ENCODE measurements at places on chromosomes 6 and 20.

- DNase-seq, result no peak
These were observed 181.1 kb downstream of the RPS12 start for GRCh38 chr6:132995432-132995831.

DNA sequence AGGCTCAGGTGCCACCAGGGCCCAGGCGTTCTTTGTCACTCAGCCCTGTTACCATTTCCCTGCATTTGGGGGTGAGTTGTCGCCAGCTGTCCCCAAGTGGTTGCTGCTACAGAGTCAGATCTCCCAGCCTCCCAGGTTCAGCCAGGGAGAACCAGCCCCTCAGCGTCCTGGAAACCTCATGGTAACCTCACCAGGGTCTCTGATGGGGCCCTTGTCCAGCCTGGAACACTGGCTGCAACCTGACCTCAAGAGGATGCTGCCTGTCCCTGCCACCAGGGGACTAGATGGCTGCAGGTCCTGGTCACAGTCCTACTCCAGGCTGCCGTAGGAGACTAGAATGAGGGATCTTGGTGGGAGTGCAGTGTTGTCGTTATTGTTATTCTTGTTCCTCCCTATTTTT lies 228.3 kb upstream of the PDE10A start:
- peak; percentile 58 for DNase-seq

DNA sequence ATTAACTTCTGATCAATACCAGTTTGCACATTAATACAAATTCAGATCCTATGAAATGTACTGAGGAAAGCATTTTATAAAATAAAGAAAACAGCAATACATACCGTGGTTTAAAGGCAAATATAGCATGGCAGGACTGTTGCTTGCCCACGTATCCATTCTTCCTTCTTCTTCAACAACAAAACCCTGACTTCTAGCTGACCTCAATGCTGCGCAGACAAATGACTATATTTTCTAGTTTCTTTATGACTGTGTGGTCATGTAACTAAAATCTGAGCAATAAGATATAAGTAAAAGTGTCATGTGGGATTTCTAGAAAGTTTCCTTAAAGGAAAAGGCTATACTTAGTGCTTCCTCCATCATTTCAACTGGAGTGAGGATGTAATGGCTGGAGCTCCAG lies 85.0 kb downstream of the CDC40 start:
- DNase-seq, result no peak

- DNase-seq, result no peak
These were observed 99.5 kb downstream of the KCNQ5 start for GRCh38 chr6:72721346-72721745.

GRCh38 chr20:18748987-18749386 lies 64.6 kb upstream of the SCP2D1 start:
- no peak for DNase-seq

- no peak for DNase-seq
These were observed 22.8 kb downstream of the ECT2L start for GRCh38 chr6:138818496-138819194.

DNA sequence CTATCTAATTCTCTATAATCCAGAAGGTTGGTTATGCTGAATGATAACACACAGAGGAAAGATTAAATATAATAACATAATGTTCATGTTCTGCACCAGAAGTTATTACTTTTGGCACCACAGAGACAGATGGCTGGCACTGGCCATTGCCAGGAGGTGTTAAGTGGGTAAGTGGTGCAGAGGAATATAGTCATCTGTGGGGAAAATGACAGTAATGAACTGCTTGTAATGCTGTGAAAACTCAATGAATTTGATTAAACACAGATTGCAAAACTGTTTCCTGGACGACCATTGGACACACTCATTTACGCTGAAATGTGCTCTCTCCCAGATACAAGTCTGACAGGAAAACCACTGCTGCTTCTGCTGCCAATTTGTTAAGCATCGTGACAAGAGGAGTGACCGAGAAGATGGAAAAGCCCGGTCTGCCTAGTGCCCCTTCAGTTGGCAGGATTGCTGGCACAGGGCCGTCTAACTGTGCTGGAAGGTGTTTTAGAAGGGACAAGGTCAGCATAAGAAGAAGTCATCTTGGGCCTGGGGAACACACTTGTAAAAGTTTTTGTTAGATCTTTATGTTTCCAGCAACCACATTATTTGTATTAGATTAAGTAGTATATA lies 567.4 kb downstream of the CBLN4 start:
- DNase-seq, result no peak

GRCh38 chr6:85443349-85444117 lies 6.3 kb upstream of the NT5E start:
- no peak for DNase-seq

DNA sequence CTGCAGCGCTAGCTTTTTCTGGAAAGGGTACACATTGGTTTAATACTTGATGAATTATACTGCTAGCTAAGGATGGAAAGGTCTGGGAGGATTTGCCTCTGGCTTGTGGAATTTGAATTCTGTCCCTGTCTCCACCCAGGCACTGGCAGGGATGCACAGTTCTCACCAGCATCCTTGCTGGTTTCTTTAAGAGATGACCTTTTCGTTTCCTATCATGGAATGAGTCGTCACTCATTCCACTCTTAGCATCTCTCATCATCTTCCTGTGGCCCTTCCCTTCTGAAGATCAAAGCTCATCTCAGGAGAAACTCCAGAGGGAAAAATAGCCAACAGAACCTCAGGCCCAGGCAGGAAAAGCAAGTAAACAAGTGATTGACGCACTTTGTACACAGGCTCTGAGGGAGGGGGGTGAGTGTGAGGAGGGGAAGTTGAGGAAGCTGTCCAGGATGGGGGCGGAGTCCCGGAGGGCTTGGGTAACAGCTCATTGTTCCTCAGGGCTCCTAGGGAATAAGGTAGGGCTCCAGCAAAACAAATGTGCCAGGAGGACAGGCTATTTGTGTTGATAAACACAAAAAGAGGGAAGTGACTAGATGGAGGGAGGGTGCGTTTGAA lies 25.7 kb upstream of the SAYSD1 start:
- DNase-seq, result no peak

GRCh38 chr20:51338692-51339440 lies 203.7 kb downstream of the NFATC2 start:
- DNase-seq, result no peak

- DNase-seq, result no peak
These were observed 112.3 kb downstream of the PFDN4 start for GRCh38 chr20:54320148-54320607.

GRCh38 chr6:3227363-3228045 lies at the start of gene TUBB2B:
TSS of gene TUBB2B (minus strand) at chr6:3227653. CDS start at chr6:3227543, 110 bp downstream.
- no peak for DNase-seq

DNA sequence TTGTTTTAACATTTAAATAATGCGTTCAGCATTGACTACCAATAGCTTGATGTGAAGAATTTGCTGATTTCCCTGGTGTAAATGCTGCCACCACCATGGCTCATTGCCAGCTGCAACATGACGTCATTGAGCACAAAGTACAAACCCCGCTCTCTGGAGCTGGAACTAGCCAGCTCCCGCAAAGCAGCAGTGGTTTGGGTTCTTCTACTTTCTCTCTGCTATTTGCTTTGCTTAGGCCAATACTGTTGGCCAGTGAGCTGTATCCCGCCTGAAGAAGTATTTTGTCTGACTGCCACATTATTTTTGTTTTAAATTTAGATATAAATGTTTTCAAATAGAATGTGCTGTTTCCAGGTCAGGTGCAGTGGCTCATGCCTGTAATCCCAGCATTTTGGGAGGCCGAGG lies 47.4 kb upstream of the KIF13A start:
- DNase-seq, result no peak

- no peak for DNase-seq
These were observed 56.0 kb upstream of the TAB2 start for GRCh38 chr6:149261364-149262040.

GRCh38 chr6:159023893-159024292 lies 20.9 kb downstream of the TAGAP start:
- DNase-seq, result no peak

GRCh38 chr6:144248003-144248402 lies 37.1 kb upstream of the UTRN start:
- no peak for DNase-seq

DNA sequence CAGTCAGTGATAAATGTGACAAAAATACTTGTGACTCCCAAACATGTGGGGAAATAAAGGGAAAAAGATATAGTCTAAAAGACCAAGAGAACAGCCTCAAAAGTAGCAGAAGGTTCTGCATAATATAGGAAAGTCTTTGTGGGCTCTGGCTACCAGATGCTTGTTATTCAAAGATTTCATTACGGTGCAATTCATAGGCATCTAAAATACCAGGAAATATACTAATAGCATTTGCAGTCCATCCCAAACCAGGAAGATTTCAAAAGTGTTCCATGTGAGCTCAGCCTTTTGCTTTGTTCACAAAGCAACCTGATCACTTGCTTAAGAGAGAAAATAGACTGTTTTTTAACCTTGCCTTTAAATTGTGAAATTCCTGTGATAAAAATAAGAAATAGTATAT lies 506.7 kb upstream of the MARCKS start:
- DNase-seq, result no peak

DNA sequence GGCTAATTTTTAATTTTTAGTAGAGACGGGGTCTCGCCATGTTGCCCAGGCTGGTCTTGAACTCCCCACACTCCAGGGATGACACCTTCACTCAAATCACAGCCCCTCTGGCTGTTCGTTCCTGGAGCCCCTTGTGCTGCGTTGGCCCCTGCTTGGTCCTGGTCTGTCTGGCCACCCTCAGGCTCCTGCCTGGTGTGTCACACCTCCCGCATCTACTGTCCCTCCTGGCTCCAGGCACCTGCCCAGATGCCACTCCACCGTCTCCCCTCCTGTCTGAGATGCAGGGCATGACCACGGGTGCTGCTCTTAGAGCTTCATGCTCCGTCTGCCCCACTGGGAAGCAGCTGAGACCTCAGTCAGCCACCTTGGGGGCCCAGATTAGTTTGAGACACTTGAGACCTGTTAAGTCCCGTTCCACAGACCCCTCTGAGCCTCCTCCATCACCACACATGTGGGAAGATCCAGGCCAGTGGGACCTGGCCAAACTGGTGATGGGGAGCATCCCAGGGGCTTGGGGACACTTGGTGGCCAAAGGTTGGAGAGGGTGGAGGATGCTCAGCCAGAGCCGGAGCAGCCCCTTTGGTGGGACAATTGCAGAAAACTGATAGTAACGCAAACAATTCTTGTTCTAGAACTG lies 21.9 kb upstream of the NPBWR2 start:
- DNase-seq, result no peak

- DNase-seq, result no peak
These were observed 225.5 kb upstream of the MARCKS start for GRCh38 chr6:113631666-113632065.

- peak; percentile 81 for DNase-seq
These were observed 800 bp downstream of the RWDD2A start for GRCh38 chr6:83193747-83194566.

GRCh38 chr6:21885532-21886114 lies 292.1 kb downstream of the SOX4 start:
- peak; percentile 79 for DNase-seq

GRCh38 chr6:91043751-91044150 lies 456.9 kb upstream of the MAP3K7 start:
- no peak for DNase-seq

- no peak for DNase-seq
These were observed 14.5 kb upstream of the TRAF3IP2 start for GRCh38 chr6:111620169-111620568.

DNA sequence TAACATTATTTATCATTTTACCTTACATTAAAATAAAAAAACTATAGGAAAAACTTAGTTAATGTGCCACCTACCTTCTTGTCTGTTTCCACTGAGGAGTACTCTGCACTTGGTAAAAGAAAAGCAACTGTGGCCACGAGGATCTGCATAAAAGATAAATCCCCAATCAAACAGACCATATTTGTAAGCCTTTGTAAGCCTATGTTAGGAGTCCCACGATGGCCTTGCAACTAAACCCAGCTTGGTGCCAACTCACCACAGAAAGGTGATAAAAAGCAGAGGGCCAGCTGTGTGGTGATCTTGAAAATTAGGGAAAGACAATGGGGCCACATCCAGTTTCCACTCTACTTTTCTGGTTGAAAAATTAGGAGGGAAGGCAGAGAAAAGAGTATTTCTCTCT lies 156.9 kb downstream of the INSM1 start:
- DNase-seq, result no peak

GRCh38 chr6:169230322-169230665 lies 23.4 kb downstream of the THBS2 start:
- DNase-seq, result peak; percentile 71

DNA sequence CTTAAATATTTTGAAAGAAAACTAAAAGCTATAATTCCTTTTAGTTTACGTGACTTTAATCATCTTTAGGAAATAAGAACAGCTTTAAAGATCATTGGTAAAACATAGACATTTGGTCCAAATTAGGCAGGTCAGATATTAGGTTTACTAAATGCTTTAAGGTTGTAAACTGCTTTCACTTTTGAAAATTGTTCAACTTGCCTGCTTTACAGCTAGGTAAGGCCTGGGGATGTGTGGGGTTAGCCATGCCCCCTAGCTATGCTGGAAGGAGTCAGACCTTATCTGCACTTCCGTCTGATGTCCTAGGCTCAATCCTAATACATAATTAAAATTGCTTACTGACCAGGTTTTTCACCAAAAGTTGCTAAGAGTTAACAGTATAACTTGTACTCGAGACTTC lies 30.5 kb upstream of the TPD52L1 start:
- no peak for DNase-seq

GRCh38 chr20:64000906-64001305 lies 20.0 kb downstream of the PRPF6 start:
- no peak for DNase-seq

DNA sequence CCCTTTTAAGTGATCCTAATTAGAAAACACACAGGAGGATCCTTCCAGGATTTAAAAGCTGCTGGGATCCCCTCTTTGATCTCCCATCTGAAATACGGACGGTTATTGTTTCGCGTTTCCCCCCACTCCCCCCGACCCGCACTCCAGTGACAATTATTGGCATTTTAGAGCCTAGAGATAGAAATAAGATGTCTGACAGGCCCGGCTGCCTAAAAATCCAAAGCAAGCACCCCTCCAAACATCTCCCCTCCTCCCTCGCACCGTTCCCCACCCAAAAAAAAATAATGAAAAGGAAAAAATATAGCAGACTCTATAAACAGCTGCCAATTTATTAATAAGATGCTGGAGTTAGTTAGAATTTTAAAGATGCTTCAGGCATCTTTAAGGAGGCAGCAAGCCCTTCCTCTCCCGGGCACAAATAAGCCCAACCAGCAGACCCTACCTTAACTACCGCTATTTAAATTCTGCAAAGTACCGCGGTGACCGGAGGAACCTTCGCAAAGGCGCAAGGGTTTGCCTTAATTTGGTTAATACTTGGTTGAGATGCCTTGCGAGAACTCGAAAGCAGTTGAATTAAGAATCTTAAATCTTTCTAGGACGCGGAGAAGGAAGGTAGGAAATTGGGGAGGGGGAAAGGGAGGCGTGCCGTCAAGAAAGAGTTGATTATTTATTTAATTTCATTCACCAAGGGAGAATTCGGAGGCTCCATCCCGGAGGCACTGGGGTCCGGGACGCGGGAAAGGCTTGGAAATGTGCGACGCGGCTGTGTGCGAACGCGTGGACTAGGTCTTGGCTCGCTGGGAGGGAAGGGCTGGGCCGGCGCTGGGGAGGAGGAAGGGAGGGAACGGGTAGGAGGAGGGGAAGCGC lies 1.5 kb upstream of the ISM1 start:
- DNase-seq, result no peak

- no peak for DNase-seq
These were observed 133.5 kb upstream of the MAP3K7 start for GRCh38 chr6:90720404-90720803.
